Naive thymus-derived CD4-positive, alpha-beta T cell (primary cell): ENCODE measurements at places on chromosomes 3 and 15. TPM values are rescaled to one million over a fixed set of nuclear protein-coding genes. Genes with fewer than 3 reads are reported as not detected.

- no peak for DNase-seq
Measured at GRCh38 chr15:89118481-89118989, 30.3 kb downstream of the ABHD2 start.

DNA sequence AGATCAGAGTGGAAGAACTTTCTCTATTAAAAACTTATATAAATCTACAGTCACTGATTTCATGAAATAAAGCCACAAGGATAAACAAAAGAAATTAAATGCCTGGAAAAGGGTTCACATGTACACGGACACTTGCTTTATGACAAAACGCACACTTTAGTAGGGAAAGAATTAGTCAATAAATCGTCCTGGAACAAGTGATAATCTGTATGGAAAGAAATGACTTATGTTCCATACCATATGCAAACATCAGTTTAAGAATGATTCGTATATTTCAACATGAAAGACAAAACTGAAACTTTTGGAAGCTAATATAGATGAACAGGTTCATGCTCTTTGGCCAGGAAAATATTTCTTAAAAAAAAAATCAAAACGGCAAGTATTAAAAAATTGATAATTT, 40.2 kb downstream of the MEF2A start:
- DNase-seq, result no peak

GRCh38 chr3:112627919-112628466, 12.9 kb downstream of the CCDC80 start:
- DNase-seq, result no peak

DNA sequence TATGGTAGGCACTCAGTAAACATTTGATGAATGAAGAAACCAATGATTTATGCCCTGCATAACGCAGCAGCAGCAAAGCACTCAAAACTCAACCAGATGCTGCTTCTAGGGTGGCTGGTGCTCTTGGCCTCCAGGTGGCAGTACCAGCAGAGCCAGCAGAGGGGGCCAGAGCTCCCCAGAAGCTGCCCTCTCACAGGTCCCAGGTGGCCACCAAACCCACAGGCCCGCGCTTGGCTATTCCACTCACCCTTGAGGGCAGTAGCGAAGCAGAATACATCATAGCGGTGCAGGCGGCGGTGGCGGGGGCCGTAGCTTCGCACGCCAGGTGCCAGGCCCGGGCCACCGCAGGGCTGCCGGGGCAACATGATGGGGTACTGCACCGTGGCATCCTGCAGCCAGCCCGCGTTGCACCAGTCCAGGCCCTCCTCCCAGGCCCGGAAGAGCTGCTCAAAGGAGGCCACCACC, 16.6 kb downstream of the HAPLN3 start:
- DNase-seq, result peak; percentile 8

DNA sequence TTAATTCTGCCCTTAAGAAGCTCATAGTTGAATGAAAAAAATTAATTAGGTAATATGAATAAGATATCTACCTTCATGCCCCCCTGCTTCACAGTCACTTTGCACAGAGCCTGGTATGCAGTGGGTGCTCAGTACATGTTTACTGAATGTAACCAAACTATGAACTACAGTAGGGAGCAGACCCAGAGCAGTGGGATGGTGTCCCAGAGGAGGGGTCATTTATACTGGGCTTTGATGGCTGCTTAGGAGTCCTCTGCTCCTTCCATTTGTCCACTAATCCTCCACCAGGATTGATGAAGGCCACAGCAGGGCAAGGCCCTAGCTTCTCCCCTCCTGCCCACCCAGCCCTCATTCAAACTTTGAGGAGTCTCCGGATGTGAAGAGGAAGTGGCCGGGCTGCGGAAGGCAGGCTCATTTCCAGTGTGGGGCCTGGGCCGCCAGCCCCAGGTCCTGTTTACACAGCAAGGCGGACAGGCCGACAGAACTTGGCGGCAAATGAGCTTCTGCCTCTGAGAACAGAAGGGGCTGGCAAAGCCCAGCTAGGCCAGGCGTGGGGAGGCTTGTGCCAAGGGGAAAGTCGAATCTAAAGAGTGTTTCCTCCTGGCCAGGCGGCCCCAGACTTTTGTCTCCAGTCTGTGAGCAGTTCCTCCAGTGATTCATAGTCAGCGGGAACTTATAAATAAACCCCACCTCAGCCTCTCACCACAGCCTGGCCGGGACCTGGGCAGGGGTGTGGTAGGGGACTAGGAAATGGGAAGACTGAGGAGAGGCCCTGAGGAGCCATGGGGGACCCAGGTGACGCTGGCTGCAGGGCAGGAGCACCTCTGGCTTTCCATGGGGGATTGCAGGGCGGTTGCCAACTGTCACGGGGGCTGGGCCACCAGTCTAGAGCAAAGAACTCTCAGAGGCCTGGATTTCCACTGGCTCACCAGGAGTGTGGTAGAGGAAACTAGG, 51.6 kb upstream of the LCTL start:
- no peak for DNase-seq

- no peak for DNase-seq
Measured at GRCh38 chr3:124530916-124531315, 199.3 kb upstream of the UMPS start.

DNA sequence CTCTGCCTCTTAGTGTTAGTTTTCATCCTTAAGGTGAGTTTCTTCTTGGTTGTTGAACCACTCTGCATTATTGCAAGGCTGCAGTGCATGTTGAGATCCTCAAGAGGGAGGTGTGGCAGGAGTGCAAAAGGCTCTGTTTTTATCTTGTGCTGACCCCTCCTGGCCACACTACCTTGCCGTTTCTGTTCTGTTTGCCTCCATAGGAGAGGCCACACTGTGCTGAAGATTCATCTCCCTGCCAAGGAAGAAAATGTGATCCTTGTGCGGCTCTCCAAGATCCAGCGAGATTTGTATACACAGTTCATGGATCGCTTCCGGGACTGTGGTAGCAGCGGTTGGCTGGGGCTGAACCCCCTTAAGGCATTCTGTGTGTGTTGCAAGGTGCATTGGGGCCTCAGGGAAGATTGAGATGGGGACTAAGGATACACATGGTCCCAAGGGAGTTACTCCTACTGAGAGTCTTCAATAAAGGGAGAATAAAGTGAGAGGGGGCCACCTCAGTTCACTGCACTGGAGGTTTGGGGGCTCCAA, 33.0 kb upstream of the TEX264 start:
- peak; percentile 13 for DNase-seq

DNA sequence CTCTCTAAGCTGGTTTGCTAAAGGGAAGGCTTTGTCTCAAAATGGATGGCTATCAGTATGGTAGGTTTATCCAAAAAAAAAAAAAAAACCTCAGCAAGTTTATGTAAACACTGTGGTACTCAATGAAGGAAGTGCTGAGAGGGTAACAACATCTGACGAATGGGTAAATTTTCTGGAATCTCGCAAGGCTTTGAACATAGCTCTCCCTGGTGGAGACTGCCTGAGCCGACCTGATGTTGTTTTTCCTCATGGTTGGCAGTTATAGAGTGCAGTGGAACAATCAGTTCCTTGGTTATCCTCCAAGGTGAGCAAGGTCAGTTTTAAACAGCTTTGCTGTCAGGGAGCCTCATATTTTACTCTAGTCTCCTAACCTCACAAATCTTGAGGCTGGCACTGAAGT, 94.6 kb downstream of the ZPLD1 start:
- DNase-seq, result no peak

GRCh38 chr3:182920515-182921084, 59.7 kb downstream of the DCUN1D1 start:
- DNase-seq, result no peak

GRCh38 chr3:37693511-37694283, 168.0 kb upstream of the CTDSPL start:
- no peak for DNase-seq

DNA sequence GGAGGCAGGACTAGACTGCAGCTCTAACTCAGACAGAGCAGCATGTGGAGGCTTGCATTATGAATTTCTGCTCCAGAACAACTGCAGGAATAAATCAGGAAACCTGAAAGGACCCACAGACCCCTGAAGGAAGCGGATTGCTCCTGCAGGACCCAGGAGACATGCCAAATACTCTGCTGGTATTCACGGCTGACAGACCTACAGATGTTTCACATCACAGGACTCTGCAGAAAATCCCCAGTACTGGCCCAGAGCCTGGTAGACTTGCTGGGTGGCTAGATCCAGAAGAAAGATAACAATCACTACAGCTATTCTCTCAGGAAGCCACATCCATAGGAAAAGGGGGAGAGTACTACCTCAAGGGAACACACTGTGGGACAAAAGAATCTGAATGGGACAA, 942.1 kb downstream of the AGBL1 start:
- DNase-seq, result no peak

DNA sequence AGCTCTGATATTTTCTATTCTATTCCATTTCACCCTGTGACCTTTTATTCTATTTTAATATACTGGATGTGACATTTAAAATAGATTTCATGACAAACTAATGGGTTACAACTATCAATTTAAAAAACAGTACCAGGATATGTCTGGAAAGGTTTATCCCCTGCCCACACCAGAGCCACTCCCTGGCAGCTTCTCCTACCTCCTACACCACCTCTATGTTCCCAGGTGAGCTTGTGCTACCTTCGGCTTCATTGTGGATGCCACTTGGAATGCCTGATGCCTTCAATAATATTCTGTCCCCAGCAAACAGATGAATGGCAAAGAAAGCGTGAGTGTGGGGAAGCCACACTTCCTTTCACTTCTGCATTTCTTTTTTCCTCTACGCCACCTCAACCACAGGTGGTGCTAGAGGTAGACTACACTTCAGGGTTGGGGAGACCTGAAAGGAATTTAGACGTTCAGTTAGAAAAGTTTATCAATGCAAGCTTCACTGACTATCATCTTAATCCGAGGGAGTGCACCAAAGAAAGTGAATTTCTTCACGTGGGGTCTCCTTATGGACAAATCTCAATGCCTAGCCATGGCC, 213.0 kb downstream of the SSR3 start:
- no peak for DNase-seq

- no peak for DNase-seq
Measured at GRCh38 chr15:88690331-88690730, 51.5 kb downstream of the ISG20 start.

DNA sequence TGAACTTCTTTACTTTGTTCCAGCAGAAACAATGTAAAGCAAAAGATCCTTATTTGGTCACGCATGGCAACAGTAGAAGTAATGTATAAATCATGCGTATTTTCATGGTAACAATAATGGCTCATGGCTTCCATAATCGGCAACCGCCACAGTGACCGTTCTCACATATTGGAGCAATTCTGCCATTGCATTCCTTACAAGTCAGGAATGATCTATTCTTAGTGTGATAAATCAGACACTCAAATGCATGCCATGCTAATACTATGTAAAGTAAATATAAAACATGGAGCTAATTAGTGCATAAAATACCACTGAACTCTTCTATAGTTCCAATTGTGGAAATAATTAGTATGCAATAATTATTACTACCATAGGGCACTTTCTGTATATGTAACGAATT, 13.5 kb upstream of the CERS3 start:
- no peak for DNase-seq

DNA sequence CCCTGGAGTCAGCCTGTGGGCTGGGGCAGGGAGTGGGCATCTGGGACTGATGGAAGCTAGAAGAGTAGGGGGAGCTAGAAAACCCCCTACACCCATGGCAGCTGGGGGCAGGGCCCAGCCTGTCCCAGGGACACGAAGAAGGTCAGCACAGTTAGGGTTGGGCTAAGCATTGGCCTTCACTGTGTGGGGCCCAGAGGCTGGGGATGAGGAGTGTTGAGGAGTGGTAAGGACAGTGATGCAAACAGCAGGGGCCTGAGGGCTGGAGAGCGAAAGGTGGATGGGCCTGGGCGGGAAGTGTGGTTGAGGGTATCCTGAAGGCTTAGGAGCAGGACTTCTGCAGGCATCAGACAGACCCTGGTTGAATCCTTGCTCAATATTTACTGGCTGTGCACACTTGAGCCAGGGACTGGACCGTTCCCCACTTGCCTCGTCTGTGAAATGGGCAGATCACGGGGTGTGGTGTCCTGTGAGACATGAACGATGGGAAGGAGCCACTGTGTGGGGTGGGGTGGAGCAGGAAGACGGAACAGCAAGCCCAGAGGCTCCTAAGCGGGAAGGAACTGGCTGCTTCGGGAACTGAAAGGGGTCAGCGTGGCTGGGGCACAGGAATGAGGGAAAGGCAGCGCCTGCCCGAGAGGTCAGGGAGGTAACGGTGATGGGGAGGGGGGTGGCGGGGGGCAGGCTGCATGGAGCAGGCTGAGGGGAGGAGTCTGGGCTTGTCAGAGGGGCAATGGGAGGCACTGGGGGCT, 7.3 kb downstream of the PRKCD start:
- DNase-seq, result no peak

GRCh38 chr15:36940636-36941260, 159.6 kb downstream of the MEIS2 start:
- DNase-seq, result no peak

- DNase-seq, result no peak
Measured at GRCh38 chr15:69500339-69500738, 47.7 kb downstream of the RPLP1 start.

GRCh38 chr3:128537091-128537703, 44.2 kb upstream of the GATA2 start:
- DNase-seq, result no peak

DNA sequence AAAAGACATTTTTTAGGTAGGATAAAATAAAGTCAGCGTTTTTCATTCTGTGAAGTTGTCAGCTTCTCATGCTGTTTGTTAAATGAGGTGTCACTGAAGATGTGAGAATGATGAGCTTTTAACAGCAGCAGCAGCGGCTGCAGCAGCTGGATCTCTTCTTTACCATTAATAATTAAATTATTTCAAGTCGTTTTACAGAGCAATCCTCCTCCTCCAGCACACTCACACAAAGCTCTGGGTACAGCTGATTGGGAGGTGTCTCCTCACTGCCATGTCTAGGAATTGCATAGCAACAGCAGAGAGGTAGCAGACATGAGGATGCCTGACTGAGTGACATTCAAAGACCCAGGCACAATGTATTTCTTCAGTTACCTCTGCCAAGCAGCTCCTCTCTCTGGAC, 46.7 kb upstream of the PLAAT1 start:
- no peak for DNase-seq

- no peak for DNase-seq
Measured at GRCh38 chr15:52462806-52463360, 65.8 kb downstream of the MYO5A start.

The SST gene
- not detected for total RNA-seq

The KIF15 gene
- total RNA-seq, result 0.30 TPM

The SLC22A13 gene
- 0.65 TPM for total RNA-seq

The CFAP92 gene
- 0.10 TPM in 1 of 2 replicates, not detected in the other for total RNA-seq

The GOLGA6L9 gene
- 4.3 TPM for total RNA-seq

The SMAD3 gene
- 113 TPM for total RNA-seq

The GOLGA8A gene
- 147 TPM for total RNA-seq

The TTLL13 gene
- total RNA-seq, result not detected
